ENCODE measurements at places on chromosomes 7 and 10.
A peak's percentile ranks its signal among the peaks of the same experiment; 100 is the strongest.

- no peak for DNase-seq
Measured at GRCh38 chr7:34939175-34939574, 98.1 kb downstream of the DPY19L1 start.

- DNase-seq: no peak
Measured at GRCh38 chr10:44458671-44459413, 73.9 kb upstream of the CXCL12 start.

DNA sequence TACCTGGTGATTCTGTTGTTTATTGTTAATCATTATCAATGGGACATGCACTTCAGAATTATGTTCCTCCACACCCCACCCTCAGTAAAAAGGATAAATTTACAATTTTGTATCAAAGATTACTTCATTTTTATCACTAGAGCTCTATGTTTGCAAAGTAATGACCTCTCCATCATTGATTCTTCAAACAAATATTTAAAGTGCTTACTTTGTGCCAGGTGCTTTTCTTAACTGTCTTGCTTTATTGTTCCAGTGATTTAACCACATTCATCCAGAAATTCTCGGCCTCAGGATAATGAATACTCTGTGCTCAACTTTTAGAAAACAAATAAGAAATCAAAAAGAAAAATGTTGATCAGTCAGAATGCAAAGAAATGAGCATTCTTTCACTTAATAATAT, 144.9 kb upstream of the FOXP2 start:
- DNase-seq: no peak

GRCh38 chr10:96244354-96244753, 27.0 kb downstream of the BLNK start:
- peak; percentile 31 for DNase-seq

DNA sequence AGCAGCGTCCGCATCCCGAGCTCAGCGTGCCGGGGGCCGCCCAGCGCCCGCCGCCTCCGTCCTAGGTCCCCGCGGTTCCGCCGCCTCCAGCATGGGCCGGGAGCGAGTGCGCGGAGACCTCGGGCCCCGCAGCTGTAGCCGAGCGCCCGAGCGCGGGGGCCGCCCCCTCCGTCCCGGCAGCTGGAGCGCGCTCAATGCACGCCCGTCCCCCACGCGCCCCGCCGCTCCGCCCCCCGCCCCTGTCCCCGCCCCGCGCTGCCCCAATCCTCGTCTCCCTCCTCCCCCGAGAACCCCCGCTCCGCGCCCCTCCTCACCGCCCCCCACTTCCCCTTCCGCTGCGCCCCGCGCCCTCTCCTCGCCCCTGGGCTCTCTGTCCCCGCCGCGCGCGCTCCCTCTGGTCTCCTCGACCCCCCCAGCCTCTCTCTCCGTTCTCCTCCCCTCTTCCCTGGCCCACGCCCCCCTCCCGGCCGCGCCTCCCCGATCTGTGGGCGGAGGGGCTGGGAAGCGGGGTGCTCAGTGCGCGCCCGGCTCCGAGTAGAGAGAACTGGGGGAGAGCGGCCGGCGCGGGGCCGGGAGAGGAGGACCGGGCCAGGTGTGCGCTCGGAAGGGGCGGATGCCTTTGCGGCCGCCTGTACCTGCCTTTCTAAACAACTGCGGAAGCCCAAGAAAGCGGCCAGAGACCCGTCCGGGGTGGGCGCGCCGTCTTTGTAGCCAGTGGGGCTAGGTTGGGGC, at the start of gene VIPR2:
TSS of gene VIPR2 (minus strand) at position 110 of the 732 bp plus-strand sequence. CDS start at position 14, 96 bp downstream.
- DNase-seq: peak; percentile 25

- DNase-seq: no peak
Measured at GRCh38 chr7:142587578-142588191, 161.6 kb upstream of the PRSS1 start.

- no peak for DNase-seq
Measured at GRCh38 chr7:20241194-20241910, 24.2 kb upstream of the MACC1 start.

GRCh38 chr7:123154231-123154860, 45.4 kb downstream of the SLC13A1 start:
- DNase-seq: peak; percentile 43

DNA sequence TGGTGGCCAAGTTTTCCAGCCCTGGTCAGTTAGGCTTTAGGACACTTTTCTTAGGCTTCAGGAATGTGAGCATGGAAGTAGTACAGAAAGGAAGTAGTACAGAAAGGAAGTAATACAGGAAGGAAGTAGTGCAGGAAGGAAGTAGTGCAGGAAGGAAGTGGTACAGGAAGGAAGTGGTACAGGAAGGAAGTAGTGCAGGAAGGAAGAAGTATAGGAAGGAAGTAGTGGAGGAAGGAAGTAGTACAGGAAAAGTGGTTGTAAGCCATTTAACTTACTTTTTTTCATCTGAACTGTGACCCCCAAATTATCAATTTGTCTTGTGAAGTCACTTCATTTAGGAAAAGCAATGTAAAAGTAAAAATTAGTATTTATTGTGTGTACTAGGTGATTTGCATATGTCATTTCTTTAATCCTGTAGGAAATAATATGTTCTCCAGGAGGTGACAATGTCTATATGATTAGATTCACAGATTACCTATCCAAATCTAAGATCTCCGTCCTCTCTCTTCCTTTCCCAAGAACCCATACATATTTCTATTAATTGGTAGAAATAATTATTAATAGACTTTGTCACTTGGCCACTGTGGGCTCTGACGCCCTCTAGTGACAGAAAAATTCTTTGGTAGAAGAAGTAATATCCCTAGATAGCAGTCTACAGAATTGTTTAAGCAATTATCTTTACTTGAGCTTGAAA, 3.9 kb upstream of the FAS start:
- no peak for DNase-seq

GRCh38 chr10:74153123-74153522, 2.1 kb downstream of the ADK start:
- DNase-seq: no peak

DNA sequence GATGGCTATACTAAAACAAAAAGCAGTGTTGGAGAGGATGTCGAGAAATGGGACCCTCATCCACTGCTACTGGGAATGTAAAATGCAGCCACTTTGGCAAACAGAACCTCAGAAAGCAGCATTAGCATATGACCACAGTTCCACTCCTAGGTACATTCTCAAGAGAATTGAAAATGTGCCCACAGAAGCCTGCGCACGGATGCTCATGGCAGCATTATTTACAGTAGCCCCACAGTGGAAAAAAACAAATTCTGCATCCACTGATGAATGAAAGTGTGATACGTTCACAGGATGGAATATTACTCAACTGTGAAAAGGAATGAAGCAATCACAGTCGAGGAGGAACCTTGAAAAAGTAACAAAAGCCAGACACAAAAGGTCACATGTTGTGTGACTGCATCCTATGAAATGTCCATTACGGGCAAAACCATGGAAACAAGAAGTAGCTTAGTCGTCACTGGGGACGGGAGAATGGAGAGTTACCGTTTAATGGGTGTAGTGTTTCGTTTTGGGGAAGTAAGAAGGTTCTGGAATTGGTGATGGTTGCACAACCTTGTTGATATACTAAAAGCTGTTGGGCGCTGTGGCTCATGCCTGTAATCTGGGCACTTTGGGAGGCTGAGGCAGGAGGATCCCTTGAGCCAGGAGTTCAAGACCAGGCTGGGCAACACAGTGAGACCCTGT, 2.5 kb upstream of the UPK3B start:
- no peak for DNase-seq

GRCh38 chr10:62121187-62121530, 147.5 kb downstream of the RTKN2 start:
- no peak for DNase-seq

DNA sequence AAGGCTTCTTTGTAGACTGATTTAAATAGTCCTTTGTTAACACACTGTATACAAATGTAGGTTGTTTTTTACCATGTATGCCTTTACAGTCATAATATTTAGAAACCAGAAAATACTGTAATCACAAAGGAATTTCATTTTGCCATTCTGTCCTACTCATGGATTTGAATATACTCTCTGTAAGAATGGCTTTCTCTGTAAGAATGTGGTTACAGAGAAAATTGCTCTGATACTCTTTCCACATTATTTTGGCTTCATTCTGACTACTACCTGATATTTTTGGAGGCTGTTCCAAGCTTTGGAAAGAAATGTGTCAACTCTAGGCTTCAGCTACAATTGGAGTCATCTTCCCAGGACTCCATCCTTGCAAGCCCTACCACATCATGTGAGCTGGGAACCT, 23.5 kb downstream of the CH25H start:
- no peak for DNase-seq

DNA sequence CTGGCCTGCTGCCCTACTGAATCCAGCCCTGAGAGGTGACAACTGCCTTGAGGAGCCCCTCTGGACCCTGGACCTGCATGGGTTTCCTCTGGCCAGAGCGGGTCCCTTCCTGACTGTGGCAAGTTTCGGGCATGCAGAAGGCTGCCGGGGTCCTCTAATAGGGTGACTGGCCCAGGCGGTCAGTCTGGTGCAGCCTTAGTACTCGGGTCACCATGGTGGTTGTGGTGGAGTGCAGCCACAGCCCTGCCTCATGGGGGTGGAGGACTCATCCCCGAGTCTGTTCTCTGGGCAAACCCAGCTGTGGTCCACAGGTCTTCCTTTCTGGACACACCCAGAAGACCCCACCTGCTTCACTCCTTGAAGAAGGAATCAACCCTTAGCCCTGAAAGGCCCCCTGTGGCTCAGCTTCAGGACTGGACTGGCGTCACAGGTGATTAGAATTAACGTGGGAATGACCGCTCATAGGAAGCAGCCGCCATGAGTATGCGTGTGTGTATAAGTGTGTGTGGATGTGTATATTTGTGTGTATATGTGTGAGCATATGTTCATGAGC, 28.7 kb downstream of the RAMP3 start:
- DNase-seq: no peak

DNA sequence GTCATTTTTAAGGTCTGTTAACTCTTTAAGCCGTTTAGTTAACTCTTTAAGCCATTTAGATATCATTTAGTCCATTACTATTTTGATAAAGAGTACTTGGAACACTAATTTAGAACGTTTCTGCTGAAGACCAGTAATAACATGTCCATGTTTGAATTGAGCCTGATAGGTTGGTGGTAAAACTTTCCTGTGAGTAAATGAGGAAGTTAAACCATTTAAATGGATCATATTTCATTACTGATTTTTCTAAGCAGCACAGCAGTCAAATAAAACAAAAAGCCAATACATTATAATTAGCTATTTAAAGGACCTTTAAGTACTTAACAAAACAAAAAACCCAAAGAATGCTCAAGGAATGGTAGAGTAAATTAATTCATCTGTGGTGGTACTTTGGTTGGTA, 29.4 kb downstream of the PHTF2 start:
- DNase-seq: no peak

GRCh38 chr7:32158076-32158475, 87.9 kb upstream of the PDE1C start:
- no peak for DNase-seq

GRCh38 chr7:778968-779451, 51.9 kb upstream of the PRKAR1B start:
- DNase-seq: no peak

GRCh38 chr7:7720750-7721621, 2.6 kb upstream of the RPA3 start:
- DNase-seq: no peak

DNA sequence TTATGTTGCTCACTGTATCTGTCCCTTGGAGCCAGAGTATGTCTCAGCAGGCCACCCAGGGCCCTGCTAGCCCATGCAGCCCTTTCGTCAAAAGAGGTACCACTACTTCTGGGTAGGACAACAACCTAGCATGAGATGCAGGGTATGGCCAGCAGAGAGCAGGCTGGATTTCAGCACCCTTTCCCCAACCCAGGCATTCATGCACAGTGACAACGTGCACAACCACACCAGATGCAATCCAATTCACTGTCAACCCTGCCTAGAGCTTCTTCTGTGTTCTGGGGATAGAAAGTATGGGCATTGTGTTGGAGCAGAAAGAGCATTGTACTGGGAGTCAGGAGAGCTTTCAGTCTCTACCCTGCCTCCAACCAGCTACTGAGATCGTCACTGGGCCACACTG, 37.9 kb downstream of the JAZF1 start:
- no peak for DNase-seq

GRCh38 chr7:157686285-157686894, 349.6 kb downstream of the DNAJB6 start:
- DNase-seq: no peak

GRCh38 chr7:134900166-134900982, 85.9 kb upstream of the AGBL3 start:
- DNase-seq: no peak

- no peak for DNase-seq
Measured at GRCh38 chr10:43218206-43218950, 48.5 kb downstream of the RASGEF1A start.

DNA sequence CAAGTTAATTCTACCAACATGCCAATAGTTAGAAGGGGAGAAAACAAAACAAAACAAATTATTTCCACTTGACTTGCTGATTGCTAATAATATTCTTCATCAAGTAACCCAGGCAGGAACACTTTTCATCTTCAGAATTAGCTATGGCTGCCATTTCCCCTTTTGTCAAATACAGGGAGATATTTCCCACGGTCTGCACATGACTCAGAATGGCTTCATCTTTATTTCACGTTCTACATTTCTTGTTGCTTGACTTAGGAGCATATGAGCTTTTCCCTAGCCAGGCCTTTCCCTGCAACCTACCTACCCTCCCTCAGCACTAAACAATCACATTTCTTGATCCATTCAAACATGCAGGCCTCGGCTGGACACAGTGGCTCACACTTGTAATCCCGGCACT, 6.5 kb downstream of the CPVL start:
- DNase-seq: no peak

DNA sequence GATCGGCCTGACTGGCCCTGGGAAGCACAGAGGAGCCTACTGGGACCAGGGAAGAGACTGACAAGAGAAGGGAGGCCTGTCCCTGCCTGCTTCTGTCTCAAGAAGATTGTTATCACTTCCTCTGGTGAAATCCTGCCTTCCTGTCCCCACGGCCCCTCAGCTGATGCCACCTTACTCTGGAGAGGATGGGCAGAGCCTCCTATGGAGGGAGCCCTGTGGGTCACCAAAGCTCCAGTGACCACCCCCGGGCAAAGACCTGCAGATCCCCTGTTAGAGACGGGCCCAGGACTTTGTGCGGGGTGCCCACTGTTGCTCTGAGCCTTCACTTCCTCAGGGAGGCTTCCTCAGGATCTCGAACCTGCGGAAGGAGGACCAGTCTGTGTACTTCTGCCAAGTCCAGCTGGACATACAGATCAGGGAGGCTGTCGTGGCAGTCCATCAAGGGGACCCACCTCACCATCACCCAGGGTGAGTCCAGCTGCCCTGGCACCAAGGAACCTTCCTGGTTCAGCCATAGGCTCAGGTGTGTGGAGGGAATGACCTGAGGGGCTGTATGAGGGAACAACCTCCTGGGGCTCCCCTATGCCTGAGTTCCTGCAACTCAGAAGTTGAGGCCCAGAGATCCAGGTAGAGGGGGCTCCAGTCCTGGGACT, 1.4 kb upstream of the PILRB start:
- DNase-seq: no peak

- DNase-seq: no peak
Measured at GRCh38 chr7:151900986-151901621, 24.2 kb upstream of the PRKAG2 start.

DNA sequence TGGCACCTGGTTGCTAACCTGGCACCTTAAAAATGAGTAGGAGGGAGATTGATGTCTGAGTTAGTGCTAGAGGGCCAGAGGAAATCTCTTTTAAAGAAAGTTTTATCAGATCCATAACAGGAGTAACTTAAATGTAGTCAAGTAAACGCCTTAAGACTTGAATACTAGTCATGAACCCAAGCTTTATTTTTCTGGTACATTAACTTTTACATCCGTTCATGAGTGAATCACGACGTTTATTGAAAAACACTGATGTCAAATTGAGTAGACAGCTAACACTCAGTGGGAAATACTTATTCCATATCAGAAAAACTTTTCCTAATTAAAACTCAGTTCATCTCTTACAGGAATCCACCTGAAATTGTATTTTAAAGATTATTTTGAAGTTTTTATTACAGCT, 6.9 kb upstream of the LAMB1 start:
- DNase-seq: no peak

GRCh38 chr10:65751218-65751617, 1174.6 kb upstream of the LRRTM3 start:
- DNase-seq: no peak
